K562 (cell line): ENCODE measurements at places on chromosomes 2 and 18. TPM values are rescaled to one million over a fixed set of nuclear protein-coding genes. Genes with fewer than 3 reads are reported as not detected.

Gene SERPINB5
- 0.20 and 0.24 TPM in 2 replicates for polyA plus RNA-seq

Gene IL36A
- not detected in 2 replicates for polyA plus RNA-seq

- DNase-seq: no peak
Measured at GRCh38 chr18:22705328-22705727, 227.8 kb upstream of the RBBP8 start.

GRCh38 chr18:6677086-6677485 lies 52.4 kb upstream of the ARHGAP28 start:
- DNase-seq: no peak

DNA sequence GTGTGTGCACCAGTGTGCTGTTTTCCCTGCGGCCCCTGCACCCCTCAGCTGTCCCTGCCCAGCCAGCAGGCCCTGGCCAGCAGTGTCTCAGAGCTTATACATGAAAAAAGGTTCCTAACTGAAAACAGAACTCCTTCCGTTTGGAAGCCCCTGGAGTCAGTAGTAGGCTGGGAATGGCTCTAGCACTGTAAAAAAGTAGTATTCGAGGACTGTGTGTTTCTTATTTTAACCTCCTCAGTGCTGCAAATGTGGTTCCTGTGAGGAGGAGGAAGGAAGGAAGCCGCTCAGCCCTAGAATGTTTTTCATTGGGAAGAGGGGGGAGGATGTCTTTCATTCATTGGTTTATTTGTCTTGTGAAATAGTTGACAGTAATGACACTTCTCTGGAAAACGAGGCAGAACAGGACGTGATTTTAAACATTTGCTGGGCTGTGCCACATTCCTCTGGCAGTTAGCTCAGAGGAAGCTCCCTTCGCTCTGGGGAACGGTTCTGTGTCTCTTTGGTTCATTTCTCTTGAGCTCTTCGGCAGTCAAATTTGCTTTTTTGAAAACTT lies 103.5 kb downstream of the SPTBN1 start:
- no peak for DNase-seq

- DNase-seq: no peak
Measured at GRCh38 chr2:207395535-207396251, 134.1 kb upstream of the CREB1 start.
